Ovary (tissue), 10 donors: ENCODE measurements at places on chromosomes 4 and X. TPM values are rescaled to one million over a fixed set of nuclear protein-coding genes. Genes with fewer than 3 reads are reported as not detected.

DCLK2 gene
- 5.0 TPM for polyA plus RNA-seq

TLR3 gene
- 12.2 TPM for polyA plus RNA-seq

MRPS18C gene
- 46.5 TPM for polyA plus RNA-seq

SRPX gene
- 18.1 TPM for polyA plus RNA-seq

GLRA3 gene
- not detected for polyA plus RNA-seq

MUC7 gene
- not detected for polyA plus RNA-seq

KLHL34 gene
- not detected for polyA plus RNA-seq

POU4F2 gene
- not detected for polyA plus RNA-seq

TMEM187 gene
- 2.6 TPM for polyA plus RNA-seq

NRK gene
- polyA plus RNA-seq = 6.5 TPM

PARM1 gene
- 9.0 TPM for polyA plus RNA-seq

MAGEA12 gene
- not detected for polyA plus RNA-seq

TRIML2 gene
- polyA plus RNA-seq = not detected

FAM184B gene
- 0.17 TPM for polyA plus RNA-seq

ADH4 gene
- 0.04 TPM for polyA plus RNA-seq

CLTRN gene
- polyA plus RNA-seq = 2.9 TPM

RPL36A gene
- 3,045 TPM for polyA plus RNA-seq

PABPC5 gene
- polyA plus RNA-seq = 6.9 TPM

SPIN2B gene
- 13.5 TPM for polyA plus RNA-seq

JAKMIP1 gene
- polyA plus RNA-seq = 0.50 TPM

CT45A10 gene
- polyA plus RNA-seq = not detected

ADGRL3 gene
- 8.6 TPM for polyA plus RNA-seq

GPR173 gene
- 4.1 TPM for polyA plus RNA-seq

GRPR gene
- 0.05 TPM for polyA plus RNA-seq

ZXDA gene
- 3.2 TPM for polyA plus RNA-seq

ATP6AP2 gene
- polyA plus RNA-seq = 184 TPM

F11 gene
- not detected for polyA plus RNA-seq

DUSP21 gene
- polyA plus RNA-seq = not detected

RENBP gene
- polyA plus RNA-seq = 2.8 TPM

MAPK10 gene
- polyA plus RNA-seq = 19.3 TPM

TREX2 gene
- polyA plus RNA-seq = 0.76 TPM

PNMA5 gene
- 0.02 TPM for polyA plus RNA-seq

KDR gene
- 8.8 TPM for polyA plus RNA-seq

GLRA2 gene
- not detected for polyA plus RNA-seq

NMU gene
- polyA plus RNA-seq = 0.28 TPM

CASK gene
- 11.3 TPM for polyA plus RNA-seq

CYTL1 gene
- polyA plus RNA-seq = 5.6 TPM

SORBS2 gene
- 204 TPM for polyA plus RNA-seq

FMR1NB gene
- not detected for polyA plus RNA-seq

CPLX1 gene
- 2.3 TPM for polyA plus RNA-seq

TEX13B gene
- polyA plus RNA-seq = not detected
